ENCODE measurements at places on chromosomes 11 and 22.

DNA sequence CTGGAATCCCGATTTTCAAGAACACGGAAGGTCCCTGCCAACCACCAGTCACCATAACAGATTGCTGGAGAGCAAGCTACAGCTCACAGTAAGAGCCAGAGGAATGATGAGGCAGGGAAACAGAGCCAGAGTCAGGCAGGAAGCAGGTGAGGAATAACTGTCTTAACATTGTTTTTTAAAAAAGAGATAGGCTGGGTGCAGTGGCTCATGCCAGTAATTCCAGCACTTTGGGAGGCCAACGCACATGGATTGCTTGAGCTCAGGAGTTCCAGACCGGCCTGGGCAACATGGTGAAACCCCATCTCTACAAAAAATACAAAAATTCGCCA is 13.5 kb upstream of the CASTOR1 start:
- DNase-seq: no peak

DNA sequence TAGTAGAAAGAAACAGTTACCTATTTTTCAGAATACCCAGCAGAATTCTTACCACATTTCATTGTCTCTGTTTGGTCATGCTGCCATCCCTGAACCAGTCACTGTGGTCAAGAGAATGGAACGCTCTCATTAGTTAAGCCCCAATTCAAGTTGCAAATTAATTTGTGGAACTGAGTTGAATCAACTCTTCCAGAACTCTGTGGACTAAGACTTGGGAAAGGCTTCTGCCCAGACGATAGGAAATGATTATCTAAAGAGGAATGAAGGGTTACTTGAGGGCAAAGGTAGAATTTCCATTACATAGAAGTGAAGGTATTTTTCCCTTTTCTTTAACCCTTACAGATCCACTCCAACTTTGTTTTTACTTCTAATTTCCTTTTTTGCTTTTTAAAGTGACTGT is 286.4 kb downstream of the DYNC2H1 start:
- DNase-seq: peak; percentile 26

DNA sequence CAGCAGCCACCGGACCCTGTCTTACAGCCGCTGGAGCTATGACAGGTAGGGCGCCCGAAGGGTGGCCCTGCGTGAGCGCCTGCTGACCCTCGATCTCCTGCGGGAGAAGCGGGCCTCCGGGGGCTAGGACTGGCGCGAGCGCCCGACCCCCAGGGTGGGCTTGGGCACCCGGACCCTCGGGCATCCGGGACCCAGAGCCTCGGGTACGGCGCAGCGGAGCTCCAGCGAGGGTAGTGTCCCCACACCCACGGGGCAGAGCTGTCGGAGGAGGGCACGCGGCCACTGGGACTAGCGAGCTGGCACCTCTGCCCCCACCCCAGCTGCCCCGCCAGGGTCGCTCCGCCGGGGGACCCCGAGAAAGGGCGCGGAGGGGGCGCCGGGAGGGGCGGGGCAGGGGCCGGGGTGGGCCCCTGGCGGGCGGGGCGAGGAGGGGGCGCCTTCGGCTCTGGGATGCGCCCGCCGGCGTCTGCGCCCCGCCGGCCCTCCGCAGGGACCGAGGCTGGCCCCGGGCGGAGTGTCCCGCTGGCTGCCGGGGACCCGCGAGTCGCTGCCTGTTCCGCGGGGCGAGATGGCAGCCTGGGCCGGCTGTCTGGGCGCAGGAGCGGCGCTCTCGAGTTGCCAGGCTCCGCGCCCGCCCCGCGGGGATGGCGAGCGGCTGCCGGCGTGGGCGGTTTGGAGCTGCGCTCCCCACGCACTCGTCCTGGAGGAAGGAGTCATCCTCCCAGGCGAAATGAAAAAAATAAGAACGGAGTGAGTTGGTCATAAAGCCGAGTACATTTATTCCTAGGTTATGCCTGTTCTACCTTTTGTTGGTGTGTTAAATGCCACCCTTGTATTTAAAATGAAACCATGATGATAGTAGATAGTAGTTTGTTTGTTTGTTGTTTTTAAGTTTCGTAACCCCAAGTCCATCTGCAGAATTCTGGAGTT is 32.4 kb downstream of the EIF3F start:
- no peak for DNase-seq

GRCh38 chr11:33147559-33147958 is 13.7 kb downstream of the CSTF3 start:
- DNase-seq: no peak

DNA sequence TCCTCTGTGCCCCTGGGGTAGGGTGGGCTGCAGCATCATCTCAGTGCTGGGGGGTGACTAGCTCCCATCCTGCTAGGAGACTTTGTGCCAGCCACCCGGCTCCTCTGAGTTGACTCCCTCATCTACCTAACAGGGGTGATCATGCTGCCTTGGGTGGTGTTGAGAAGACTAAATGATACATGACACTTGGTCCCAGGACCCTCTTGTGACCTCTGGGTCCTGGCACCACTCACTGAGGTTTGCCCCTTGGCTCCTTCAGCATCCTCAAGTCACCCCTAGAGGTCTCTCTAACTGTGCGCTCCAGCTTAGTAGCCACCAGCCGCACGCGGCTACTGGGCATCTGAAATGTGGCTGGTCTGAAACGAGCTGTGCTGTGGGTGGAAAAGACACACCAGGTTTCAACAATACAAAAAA is 72.1 kb downstream of the LRRC32 start:
- no peak for DNase-seq

- DNase-seq: no peak
Observed at GRCh38 chr22:26462641-26463040, 20.9 kb downstream of the HPS4 start.

- no peak for DNase-seq
Observed at GRCh38 chr11:75719340-75720239, 2.0 kb downstream of the MOGAT2 start.

DNA sequence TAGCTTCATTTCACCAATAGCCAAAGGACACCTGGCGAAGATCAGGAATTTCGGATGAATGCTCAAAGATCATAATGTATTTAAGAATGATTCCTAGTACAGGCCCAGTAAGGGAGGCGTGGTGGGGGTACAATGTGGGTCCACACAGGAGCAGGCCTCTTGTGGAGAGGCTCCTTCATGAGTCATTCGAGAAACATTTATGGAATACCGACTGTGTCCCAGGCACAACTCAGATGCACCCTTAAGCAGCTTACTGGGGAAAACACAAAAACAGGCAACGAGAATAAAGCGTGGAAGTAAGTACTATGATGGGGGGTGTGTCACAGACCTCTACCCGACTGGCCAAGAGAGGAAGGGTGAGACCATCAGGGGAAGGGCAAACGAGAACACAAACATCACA is 44.5 kb downstream of the SMCO4 start:
- no peak for DNase-seq

- DNase-seq: no peak
Observed at GRCh38 chr11:126443120-126443519, 87.6 kb downstream of the ST3GAL4 start.

DNA sequence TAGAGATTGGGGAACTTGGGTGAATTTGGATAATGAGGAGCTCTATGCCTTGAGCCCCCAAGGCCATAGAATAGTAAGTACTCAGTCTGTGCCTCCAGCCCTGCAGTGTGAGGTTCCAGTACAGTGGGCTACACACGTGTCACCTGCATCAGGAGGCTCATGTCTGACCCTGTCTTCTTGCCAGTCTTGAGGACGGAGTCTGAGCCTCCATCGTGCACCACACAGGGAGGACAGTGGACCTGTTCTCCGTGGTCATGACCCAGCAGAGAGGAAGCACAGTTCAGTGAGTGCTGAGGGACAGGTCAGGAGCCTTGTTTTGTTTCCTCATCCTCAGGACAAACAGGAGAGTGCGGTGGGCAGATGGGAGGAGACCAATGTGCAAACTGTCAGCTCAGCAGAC is 30.8 kb downstream of the RPS13 start:
- DNase-seq: no peak

DNA sequence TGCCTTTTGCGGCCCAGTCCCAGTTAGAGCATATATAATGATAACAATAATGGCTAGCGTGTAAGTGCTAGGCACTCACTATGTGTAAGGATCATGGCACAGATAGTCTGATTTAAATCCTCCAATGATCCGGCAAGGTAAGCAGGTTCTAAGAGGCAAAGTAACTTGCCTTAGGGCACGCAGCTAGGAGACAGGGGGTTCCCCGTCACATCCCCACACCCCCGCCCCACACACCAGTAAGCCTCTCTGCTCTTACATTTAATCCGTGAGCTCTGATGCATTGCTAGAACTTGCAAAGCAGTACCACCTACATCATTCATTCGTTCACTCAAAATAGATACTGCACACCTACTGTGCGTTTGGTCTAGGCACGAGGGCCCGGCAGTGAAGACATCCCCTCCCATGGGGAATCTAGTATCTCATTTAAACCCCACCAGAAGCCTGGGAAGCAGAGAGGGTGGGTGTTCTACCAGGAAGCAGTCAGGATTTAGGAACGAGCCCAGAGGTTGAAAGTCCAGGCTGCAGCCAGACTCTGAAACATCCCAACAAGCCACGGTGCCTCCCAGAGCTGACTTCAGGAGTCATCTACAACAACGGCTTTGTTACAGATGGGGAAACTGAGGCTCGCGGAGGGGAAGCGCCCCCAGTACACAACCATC is 20.6 kb downstream of the TMPRSS6 start:
- DNase-seq: no peak

GRCh38 chr22:48545987-48546386 is 1281.7 kb downstream of the BRD1 start:
- no peak for DNase-seq

DNA sequence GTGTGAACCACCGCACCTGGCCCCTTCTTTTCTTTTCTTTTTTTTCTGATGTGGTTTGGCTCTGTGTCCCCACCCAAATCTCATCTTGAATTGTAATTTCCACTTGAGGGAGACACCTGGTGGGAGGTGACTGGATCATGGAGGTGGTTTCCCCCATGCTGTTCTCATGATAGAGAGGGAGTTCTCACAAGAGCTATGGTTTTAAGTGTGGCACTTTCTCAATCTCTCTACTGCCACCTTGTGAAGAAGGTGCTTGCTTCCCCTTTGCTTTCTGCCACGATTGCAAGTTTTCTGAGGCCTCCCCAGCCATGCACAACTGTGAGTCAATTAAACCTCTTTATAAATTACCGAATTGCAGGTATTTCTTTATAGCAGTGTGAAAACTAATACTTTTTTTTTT is 4.9 kb upstream of the TCN2 start:
- DNase-seq: no peak

DNA sequence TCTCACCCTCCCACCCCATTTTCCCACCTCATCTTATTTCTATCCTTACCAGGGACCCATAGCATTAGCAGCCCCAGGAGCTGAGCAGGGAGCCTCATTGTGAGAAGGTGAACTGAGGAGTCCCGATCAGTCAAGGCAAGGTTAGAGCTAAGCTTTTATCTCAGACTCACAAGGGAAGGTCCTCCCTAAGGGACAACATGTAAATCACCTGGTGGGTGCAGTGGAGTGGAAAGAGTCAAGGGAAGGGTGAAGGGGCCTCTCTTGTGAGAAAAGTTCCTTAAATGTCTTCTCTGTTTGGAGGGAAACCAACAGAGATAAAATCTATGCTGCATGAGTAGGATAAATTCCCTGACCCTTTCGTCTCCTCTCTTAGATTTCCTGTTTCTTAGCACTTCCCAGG is 85.9 kb downstream of the GAB4 start:
- no peak for DNase-seq

- no peak for DNase-seq
Observed at GRCh38 chr11:46490666-46491065, 99.1 kb upstream of the CHRM4 start.

- DNase-seq: no peak
Observed at GRCh38 chr11:3121416-3121815, 43.7 kb downstream of the OSBPL5 start.

DNA sequence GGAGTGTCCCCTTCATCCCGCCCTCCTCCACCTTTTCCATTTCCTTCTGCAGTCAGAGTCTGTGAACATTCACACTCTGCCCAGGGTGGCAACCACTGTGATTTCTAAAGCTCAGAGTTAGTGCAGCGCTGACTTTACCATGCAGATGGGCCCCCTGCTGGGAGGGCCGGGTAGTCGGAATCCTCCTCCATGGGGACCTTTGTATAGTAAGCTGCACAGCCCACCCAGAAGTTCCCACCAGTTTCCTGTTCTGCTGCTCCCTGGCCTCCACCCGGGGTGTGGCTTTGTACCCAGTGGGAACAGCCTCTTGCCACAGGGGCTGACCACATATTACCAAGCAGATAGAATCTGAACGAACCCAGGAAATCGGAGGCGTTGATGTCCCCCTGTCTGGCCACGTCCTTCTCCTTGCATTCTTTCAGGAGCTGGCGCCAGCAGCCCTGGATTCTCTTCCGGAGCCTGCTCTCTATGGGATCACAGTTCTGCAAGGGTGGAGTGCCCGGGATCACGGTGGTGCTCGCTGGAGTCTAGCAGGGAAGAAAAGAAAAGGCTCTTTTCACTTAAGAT is 125.3 kb downstream of the MPPED1 start:
- no peak for DNase-seq

DNA sequence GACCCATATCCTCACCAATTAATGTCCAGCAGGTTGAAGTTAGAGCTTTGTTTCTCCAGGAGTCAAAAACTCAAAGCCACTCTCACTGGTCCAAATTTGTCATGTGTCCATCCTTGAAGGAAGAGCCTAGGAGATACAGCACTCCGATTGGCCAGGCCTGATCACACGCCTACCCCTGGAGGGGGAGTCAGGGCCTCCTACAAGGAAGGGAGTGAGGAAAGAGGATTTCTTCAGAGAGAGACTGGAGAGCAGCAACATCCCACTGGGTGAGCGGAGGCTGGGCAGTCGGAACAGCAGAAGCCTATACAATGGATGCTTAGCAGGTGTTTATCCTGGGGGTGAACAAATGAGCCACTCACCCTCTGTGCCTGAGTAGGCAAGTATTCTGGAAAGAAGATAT is 113.9 kb downstream of the TRIM29 start:
- no peak for DNase-seq

DNA sequence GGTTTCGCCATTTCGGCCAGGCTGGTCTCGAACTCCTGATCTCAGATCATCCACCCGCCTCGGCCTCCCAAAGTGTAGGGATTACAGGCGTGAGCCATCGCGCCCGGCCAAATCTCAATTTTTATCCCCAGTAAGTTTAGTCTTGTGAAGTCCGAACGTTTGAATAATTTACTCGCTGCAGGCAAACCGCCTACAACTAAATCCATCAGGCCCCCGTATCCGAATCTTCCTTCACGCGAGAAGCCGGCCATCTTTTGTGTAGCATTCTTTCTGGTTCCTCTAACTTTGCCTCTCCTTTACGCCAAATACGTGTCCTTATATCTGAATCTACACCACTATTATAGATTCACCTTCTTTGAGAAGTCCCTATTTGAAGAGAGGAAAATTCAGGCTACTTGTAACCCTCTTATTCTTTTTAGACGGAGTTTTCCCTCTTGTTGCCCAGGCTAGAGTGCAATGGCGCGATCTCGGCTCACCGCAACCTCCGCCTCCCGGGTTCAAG is 581 bp upstream of the EIF3L start:
- DNase-seq: no peak
